ENCODE measurements at places on chromosomes 11 and 22.

DNA sequence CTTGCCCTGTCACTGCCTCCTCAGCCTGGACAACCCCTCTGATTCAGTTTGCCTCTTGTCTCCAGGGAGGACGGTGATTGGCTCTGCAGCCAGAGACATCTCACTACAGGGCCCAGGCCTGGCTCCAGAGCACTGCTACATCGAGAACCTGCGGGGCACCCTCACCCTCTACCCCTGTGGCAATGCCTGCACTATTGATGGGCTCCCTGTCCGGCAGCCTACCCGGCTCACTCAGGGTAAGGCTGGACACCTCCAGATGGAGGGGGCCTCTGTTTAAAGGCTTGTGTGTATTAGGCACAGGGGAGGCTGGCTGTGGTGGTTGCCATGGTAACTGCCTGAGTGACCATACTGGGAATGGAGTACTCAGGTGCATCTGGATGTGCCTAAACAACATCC, 8.6 kb downstream of the PHLDB1 start:
- DNase-seq, result no peak

DNA sequence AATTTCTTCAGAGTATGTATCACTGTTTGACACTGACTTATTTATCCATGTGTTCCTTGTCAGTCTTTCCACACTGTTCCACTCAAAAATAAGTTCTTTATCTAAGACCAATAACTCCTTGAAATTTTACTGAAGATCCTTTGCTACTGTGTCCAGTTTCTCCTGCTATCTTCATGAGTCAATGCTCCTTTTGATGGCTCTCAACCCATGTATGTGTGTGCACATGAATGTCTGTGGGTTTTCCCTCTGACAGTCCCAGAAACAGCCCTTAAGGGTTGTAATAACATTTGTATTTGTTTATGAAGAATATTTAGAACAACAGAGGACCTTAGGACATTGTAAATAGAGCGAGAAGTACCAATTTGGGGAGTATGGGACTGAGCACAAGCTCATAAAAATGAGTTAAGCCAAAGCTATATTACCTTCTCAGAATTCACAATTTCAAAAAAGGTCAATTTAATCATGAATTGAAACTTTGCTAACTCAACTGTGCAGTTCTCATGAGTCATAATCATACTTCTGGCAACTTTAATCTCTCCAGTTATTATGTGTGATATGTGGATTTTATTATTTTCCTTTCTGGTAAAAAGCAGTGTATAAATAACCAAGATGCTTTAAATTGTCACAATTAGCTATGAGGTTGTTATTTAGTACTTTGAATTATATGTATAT, 533.6 kb downstream of the CNTN5 start:
- no peak for DNase-seq

GRCh38 chr11:33940538-33940815, 48.6 kb upstream of the LMO2 start:
- no peak for DNase-seq

- no peak for DNase-seq
Observed at GRCh38 chr11:7645206-7645605, 28.1 kb downstream of the CYB5R2 start.

GRCh38 chr11:79054636-79055035, 386.2 kb downstream of the TENM4 start:
- no peak for DNase-seq

GRCh38 chr22:26891429-26891828, 234.0 kb downstream of the MIAT start:
- DNase-seq, result no peak

- no peak for DNase-seq
Observed at GRCh38 chr22:42892571-42893316, 35.7 kb upstream of the ARFGAP3 start.

GRCh38 chr11:68071281-68072048, 32.6 kb downstream of the TCIRG1 start:
- DNase-seq, result no peak

DNA sequence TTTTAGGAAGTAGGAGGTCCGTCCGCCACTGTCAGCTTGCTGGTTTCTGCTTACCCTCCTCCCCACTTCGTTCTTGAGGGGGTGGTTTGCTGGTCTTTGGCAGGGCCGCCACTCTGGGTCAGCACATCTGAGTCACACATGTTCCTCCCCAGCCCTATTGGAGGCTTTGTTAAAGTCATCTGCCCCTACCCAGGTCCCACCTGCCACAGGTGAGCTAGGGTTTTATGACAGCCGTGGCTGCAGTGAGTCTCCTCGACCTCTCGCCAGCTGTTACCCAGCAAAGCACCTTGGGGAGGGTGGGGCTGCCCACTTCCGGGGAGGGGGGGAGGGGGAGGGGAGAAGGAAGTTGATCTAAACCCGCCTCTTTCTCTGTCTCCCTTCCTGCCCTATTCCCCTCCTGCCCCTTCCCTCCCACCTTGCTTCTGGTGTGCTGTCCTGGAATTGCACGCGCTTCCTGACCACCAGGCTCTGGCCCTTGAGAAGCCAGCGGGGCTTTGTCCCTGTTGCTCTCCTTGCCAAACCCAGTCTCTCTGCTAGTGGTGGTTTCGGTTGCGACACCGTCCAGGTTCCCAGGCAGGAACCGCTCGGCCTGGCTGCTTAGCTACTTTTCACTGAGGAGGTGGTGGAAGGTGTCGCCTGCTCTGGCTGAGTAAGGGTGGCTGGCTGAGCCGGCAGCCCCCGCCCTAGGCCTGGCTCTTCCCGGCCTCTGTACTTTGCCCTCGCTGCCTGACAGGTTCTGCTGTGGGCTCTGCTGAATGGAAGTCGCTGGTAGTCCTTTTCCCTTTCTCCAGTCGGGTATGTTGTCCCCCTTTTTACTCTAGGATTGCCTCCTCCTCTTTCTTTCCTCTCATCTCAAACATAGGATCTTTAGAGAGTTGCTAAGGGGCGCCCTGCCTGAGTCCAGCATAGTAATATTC, 28.5 kb downstream of the RCOR2 start:
- DNase-seq, result no peak

DNA sequence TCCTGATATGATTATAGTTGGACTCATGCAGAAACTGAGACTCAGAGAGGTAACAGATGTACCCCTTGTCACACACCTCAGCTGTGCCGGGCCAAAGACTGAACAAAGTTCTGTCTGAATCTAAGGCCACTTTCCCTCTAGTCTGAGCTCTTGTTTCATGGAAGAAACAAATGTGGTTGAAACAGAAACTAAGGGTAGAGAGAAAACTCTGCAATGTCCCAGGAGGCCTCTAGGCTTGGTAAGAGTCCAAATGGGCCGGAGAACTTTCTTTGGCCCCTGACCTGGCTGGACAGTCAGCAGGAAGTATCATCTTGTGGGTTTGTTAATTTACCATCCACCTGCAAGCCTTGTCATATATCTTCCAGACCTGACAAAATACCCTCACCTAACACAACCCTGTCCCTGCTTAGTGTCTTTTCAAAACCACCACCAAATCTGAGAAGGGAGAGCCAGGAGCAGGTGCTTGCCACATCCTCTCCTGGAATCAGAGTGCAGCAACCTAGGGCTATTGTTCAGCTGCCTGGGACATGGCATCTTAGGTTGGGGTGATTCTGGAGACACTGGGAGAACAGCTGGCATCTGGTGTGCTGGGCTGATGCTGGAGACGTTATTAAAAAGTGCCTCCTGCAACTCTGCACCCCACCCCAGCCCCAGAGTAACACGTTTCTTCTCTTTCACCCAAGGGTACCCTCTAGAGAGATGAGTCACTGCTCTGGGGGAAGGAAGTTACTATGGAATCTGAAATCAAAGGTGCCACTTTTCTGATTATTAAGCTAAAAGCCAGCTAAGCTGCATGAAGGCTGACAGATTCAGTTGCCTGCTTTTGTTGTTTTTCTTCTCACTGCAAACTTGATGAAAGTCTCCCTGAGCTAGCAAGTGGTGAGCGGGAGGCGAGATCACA, 126.3 kb upstream of the TIMP3 start:
- no peak for DNase-seq

GRCh38 chr22:29702931-29703501, 16.8 kb upstream of the CABP7 start:
- DNase-seq, result no peak

DNA sequence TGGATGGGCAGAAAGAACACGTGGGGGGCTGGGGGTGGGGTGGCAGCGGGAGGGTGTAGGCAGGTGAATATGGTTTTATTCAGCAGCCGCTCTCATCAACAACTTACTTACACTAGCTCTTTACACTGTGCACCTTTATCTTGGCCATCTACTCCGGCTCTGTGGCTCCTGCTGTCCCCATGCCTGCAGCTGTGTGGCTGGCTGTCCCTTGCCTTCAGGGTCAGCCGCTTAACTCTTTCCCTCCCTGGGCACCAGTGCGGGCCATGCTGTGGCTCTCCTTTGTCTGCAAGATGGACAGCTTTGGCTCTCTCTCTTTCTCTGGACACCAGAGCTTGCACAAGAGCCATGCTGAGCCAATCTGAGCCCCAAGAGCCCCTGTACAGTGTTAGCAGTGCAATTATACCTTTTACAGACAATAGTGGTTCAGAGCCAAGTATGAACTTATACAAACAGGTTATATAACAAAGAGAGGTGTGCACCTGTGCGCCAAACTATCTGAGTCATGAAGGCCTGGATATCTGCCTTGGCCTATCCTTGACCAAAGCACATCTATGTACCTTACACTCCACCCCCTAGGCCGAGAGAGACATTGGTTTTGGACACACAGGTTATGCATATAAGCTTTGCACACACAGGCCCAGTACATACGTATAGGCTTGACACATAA, 94.3 kb upstream of the CTSC start:
- DNase-seq, result no peak

DNA sequence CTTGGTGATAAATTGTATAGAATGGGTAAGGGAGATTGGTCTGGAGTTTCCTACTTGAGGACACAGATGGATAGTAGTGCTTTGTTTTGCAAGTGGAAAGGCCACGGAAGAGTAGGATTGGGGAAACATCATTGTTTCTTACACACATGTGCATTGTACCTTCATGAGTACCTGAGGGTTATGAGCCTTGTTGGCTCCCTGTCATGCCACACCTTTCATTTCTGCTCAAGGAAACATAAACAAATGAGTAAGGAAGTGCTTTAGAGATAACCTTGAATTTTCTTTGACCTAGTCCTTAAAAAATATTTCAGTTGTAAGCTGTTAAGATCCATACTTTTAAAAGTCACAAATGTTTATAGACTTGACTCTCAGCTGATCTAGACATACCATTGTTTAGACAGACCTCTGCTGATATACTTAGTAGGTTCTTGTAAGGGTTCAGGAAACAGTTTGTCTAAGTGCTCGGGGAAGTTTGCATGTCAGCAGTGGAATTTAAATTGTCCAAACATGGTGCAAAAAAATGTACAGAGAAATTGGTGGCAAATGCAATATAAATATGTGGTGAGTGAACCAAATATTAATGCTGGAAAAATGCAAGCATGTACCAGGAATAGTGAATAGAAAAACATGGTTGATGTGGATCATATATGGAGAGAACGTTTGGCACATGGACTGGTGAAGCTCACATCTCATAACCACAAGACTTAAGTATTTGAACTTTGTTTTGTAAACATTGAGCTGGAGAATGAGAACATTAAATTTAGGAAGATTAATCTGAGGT, 40.9 kb downstream of the GAS2 start:
- DNase-seq, result no peak

- DNase-seq, result peak; percentile 84
Observed at GRCh38 chr11:20367313-20367948, 3.9 kb downstream of the HTATIP2 start.

DNA sequence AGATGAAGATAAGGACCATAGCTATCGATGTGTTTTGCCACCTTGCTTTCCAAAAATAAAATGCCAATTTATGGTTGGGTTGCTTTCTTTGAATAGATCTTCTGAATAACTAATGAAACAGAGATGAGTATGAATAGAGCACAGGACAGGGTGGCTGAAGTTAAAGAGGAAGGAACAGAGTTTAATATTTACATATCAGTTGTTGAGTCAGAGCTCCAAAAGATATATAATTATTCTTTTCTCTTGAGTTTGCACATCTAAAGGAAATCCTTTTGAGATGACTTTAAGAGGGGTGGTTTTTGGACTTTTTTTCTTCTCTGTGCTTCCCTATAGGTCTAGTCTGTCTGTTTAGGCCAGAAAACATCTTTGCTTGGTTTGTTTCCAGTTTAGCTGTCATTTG, 115.2 kb downstream of the DDX10 start:
- DNase-seq, result no peak

GRCh38 chr11:2325719-2326118, 23.9 kb downstream of the TSPAN32 start:
- no peak for DNase-seq

- no peak for DNase-seq
Observed at GRCh38 chr11:102267609-102268008, 49.7 kb upstream of the BIRC3 start.

DNA sequence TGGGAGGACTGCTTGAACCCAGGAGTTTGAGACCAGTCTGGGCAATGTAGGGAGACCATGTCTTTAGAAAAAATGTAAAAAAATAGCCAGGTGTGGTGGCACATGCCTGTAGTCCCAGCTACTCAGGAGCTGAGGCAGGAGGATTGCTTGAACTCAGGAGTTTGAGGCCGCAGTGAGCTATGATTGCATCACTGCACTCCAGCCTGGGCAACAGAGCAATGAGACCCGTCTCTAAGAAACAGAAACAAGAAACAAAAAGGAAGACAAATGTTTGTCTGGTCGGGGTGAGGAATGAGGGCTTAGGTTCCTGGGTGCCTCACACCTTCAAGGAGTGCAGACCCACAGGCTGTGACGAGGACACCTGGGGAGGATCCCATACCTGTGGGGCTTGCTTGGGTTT, 191.9 kb downstream of the CEP164 start:
- DNase-seq, result no peak

GRCh38 chr11:95516175-95516574, 273.4 kb downstream of the FAM76B start:
- DNase-seq, result no peak

DNA sequence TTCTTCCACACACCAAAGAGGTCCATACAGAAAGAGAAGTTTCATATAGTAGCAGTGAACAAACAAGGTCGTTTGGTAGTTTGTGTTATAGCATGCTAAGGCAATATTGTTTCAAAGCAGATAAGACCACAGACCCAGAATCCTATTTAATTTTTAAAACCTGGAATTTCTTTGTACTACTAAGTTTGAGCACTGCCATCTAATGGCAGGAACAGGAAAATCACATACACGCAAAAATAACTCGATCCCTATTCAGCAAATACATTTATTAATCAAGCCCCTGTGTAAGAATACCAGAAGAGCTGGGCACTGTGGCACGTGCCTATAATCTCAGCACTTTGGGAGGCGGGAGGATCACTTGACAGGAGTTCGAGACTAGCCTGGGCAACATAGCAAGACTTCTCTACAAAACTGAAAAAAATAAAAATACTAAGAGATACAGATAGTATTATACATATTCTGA, 2.9 kb upstream of the BTBD10 start:
- DNase-seq, result peak; percentile 71

All from foreskin melanocyte (primary cell).